HuH-7.5 (cell line): ENCODE measurements at places on chromosomes 3 and 15.

DNA sequence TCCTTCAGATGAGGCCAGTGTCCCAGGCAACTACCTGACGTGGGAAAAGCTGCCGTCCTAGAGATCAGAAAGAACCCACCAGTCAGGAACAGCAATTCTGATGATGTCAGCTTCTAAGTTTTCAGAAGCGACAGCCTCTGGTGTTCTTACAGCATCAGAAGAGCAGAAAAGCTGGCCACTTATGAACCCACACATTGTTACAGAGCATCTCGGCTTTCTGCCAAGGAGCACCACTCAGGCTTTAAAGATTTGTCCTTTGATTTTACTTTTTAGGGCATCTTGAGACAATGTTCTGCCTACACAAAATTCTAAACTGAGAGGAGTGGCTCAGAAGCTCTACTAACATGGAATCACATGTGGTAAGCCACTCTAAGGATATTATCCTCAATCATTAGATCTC, 49.7 kb upstream of the BOC start:
- DNase-seq = no peak

GRCh38 chr15:77555232-77555631, 77.5 kb downstream of the LINGO1 start:
- no peak for DNase-seq

- no peak for DNase-seq
Observed at GRCh38 chr3:60202052-60202726, 1049.1 kb downstream of the FHIT start.

- no peak for DNase-seq
Observed at GRCh38 chr15:70248116-70249025, 150.7 kb upstream of the TLE3 start.
